Nephron progenitor cell (in vitro differentiated cells): ENCODE measurements at places on chromosomes 6 and 20.

DNA sequence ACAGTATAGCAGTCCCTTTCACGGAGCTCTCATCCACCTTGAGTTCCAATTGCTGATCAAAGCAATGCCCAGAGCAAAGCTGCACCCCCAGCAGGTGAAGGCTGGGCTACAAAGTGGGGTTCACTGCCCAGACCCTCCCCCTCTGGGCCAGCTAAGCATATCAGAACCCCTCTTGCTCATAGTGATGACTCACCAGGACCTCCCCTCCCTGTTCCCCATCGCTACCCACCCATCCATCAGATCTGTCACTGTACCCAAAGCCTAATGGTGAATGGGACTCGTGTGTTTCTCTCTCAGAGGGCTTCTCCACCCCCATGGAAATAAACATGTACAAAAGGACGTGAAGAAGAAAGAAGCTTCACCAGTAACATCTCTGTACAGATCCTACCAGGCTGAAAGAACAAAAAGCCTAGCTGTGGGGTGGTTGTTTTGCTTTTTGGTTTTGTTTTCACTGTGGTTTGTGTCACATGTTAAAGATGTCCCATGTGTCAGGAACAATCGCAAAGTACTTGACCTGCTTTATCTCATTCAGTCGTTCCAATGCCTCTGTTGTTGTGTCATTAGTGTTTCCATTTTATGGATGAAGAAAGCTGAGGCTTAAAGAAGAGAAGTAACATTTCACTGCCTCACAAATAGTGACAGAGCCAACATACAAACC lies 518.5 kb downstream of the CD83 start:
- DNase-seq = no peak

- DNase-seq = no peak
Measured at GRCh38 chr20:52279706-52280105, 88.1 kb upstream of the ZFP64 start.

DNA sequence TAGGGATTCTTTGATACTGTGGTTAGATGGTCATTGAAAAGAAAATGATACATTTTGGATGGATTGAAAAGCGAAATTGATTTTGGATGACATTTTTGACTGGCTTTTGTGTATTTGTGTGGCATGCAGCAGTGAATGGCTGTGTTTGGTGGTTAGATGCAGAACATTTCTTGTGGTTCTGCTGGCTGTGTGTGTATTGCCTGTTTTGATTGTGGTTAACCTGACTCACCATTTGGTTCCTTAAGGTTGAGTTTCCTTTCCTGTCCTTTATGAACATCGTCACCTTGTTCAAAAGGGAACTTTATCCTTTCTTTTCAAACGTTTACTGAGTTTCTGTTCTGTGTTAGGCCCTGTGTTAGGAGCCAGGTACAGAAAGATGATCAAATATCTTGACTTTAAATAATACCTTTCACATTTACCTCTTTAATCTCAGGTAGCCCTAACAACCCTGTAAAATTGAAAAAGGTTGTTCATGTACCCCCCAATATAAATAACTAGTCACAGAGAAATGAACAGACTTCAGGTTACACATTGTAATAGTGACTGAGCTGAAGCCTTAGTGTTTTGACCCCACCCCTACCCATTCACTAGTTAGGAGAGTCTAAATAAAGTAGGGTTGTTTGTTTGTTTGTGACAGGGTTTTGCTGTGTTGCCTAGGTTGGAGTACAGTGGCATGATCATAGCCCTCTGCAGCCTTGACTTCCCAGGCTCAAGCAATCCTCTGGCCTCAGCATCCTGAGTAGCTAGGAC lies 23.8 kb downstream of the ANKS1A start:
- DNase-seq = no peak

DNA sequence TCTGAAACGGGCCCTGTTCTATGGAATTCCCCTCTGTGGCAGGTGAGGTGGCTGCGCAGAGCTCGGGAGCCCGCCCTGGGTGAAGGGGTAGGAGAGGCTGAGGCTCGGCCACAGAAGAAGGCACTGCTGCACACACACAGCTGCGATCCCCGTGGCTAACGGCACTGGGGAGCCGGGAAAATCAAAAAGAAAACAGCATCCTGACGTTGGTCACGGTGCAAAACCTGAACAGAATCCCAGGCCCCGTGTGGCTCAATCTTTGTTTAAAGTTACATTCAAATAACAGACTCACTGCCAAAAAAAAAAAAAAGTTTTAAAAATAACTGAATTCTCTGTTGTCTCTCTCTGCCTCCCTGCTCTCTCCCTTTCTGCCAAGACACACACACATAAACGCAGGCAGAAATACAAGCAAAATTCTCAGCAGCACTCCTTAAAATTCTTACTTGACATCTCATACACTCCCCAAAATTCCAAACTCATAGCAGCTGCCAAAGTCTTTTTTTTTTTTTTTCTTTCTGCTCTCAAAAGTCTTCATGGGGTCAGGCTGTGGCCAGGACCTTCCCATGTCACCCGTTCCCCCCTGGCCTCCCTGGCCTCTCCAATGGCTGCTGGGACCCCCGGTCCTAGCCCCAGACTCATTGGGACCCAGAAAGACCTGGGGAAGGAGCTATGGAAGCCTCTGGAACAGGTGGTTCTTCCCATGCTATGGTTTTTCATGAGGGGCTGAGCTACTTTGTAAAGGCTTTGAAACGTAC lies 248.8 kb downstream of the TTLL2 start:
- no peak for DNase-seq

DNA sequence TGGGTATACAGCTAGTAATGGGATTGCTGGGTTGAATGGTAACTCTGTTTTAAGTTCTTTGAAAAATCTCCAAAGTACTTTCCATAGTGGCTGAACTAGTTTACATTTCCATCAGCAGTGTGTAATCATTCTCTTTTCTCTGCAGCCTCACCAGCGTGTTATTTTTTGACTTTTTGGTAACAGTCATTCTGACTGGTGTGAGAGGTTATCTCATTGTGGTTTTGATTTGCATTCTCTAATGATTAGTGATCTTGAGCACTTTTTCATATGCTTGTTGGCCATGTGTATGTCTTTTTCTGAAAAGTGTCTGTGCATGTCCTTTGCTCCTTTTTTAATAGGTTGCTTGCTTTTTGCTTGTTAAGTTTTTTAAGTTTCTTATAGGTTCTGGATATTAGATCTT lies 194.2 kb upstream of the PHACTR1 start:
- no peak for DNase-seq

GRCh38 chr6:113018351-113019151 lies 671.4 kb downstream of the RFPL4B start:
- no peak for DNase-seq

DNA sequence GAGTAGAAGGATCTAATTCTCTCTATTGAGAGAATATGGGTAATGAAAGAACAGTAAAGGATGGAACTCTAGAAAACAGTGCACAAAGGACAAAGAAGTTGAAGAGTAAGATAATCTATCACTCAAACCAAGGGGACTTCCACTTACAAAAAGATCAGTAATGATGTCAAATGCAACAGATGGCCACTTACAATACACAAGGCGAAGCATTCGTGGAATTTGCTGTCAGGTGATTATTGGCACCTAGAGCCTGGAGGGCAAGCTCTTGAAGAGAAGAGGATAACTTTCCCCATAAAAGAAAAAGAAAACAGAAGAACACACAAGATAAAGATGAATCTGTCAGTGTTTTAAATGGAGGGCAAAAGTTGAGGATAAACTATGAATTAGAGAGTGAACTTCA lies 256.0 kb upstream of the TCF21 start:
- no peak for DNase-seq

- DNase-seq = no peak
Measured at GRCh38 chr20:24651171-24651975, 181.9 kb downstream of the SYNDIG1 start.

DNA sequence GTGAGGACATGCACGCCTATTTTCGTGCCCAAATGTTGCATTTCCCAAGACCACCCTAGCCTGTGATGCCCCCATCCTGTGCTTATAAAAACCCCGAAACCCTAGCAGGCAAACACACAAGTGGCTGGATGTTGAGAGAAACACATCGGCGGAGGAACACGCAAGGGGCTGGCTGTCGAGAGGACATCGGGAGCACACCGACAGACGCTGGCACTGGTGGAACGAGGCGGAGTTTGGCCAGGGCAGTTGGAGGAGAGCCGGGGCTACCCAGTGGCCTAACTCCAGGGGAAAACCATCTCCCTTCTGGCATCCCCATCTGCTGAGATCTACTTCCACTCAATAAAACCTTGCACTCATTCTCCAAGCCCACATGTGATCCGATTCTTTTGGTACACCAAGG lies 225.9 kb upstream of the GRIK2 start:
- DNase-seq = no peak

DNA sequence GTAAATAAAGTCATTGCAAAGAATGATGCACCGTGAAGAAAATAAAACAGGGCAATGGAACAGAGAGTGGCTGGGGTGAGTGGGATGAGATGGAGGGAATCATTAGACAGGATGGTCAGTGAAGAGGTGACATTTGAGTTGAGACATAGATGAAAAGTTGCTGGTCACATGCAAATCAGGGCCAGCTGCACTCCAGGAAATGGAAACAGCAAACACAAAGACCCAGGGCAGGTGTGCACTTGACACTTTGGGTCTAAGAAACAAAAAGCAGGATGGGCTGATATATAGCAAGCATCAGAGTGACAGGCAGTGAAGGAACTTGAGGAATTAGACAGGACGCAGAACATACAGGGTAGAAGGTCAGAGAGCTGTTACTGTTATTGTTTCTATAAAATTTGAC lies 171.5 kb upstream of the RIPOR2 start:
- DNase-seq = no peak

DNA sequence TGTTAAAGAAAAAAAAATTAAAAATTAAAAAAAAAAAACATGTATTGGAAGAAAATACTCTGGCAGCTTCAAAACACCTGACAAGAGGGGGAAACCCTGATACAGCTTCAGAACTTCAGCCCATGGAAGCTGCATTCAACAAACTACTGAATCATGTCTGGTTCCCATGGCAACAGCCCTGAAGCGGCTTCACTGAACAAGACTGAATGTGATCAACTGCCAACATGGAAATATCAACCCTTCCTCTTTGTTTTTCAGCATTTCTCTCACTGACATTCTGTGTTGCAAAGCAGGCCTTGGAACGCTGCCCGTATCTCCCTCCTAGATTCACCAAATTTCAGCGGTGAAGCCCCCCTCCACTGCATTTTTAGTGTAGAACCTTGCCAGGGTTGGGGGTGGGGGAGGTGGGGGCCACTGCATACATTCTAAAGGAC lies 91.3 kb upstream of the SHLD1 start:
- no peak for DNase-seq

DNA sequence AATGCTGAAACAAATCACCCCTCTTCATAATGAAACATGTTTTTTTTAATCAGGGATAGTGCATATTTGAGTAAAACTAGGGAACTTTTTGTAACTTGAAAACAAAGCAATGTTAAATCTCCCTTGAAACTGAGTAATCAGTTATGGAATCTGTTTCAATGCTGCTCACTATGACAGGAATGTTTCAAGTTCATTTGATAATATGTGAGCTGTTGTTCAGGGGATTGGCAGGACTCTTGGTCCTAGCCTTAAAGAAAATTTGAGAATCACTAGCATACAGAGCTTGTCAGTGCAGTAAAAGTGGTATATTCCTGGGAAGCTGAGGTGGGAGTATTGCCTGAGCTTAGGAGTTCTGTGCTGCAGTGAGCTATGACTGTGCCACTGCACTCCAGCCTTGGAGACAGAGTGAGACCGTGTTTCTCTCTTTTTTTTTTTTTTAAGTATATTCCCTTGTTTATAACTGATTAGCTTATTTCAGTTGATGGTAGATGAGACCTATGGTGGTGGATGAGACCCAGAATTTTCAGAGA lies 21.6 kb upstream of the CALHM6 start:
- no peak for DNase-seq

- no peak for DNase-seq
Measured at GRCh38 chr6:90101403-90101802, 195.2 kb downstream of the BACH2 start.

DNA sequence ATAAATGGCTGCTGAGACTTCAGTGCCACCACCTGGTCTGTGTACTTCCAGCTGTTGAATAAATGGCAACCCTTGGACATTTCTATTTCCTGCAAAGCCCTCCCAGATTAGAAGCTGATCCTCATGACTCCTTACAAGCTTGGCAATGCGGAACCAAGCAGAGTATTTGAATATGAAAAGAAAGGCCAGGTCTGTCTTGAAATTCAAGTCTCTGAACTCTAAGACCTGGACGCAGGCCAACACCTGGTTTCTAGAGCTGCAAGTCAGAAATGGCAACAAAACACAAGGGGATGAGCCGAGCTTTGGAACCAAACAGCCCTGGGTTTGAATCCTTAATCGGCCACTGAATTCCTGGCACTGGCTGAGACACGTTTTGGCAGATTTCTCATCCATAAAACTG lies 353.4 kb downstream of the PTPRT start:
- no peak for DNase-seq

DNA sequence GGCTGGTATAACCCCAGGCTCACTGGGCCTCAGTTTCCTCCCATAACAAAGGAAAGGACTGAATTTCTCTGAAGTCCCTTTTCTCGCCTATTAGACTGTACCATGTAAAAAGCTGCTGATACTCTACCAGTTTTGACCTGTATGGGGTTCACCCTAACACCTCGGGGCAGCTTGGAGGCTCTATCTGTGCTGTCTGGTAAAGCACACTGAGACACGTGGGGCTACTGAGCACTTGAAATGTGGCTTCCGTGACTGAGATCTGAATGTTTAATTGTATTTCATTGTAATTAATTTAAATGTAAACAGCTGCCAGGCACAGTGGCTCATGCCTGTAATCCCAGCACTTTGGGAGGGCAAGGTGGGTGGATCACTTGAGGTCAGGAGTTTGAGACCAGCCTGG lies 24.0 kb downstream of the BMP7 start:
- DNase-seq = no peak

DNA sequence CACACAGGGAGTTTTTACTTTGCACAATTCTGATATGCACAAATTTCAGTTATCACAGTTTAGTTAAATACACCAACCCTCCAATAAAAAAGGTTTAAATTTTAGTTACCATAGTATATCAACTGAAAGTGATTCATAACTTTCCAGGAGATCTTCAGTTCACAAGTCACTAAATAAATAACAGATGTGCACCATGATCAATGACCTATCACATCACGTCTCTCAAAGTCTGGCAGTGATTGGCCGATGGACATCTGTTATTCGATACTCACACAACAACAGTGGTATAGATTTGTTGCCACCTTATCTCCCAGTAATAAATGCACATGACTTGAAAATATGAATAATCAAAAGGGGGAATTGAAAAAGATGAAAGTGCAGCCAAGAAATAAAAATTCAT lies 66.8 kb upstream of the PTCHD4 start:
- no peak for DNase-seq
